ENCODE measurements at places on chromosomes 3 and 15.

DNA sequence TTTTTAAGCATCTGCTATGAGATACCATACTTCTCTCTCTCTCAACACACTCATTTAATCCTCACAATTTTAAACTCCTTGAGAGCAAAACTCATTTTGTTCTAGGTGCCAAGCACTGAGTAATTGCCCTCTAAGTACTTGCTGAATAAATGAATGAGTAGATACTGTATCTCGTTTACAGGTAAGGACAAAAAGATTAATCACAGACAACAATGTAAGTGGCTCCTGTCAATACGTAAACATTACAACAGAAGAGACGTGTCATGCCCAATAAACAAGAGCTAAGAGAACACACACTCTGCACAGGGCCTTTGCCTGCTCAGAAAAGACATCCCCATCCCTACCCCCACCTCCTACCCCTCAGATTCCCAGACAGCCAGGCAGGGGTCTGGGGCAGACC is 59.8 kb downstream of the CHSY1 start:
- no peak for DNase-seq

- DNase-seq = no peak
Observed at GRCh38 chr3:2567451-2567850, 468.8 kb downstream of the CNTN4 start.

GRCh38 chr3:156694536-156694935 is 20.1 kb downstream of the TIPARP start:
- DNase-seq = no peak

DNA sequence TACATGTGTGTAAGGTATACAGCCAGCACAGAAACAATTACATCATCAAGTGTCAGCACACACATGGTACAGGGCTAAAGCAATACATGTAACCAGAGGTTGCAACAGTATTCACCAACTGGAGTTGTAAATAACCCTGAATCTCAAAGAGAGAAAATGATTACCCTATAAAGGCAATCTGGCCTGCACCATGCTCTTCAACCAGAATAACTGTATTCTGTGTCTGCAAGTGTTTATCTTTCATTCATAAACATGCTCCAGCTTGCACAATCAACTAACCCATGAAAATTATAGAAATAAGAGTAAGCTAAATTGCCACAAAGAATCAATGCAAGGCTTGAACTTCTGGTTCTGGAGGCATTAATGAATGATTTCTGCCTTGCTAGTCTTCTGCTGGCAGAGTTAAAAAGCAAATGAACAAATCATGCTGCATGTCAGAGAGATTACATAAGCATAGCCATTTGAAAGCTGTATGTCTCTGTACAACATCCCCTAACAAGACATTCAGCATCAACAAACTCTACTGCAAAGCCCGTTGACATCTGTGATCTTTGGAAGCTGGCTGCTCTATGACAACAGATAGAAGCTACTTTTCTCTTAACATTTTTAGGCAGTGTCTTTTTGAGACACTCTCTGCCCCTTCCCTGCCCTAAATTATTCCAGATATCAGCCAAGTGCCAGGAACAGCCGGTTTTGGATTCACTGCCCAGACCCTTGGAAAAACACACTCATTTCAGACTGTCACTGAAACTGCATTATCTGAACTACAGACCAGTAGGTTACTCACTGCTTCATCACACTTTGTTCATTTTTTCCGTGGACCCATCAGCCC is 871.0 kb downstream of the OTOL1 start:
- DNase-seq = no peak

- no peak for DNase-seq
Observed at GRCh38 chr3:107884719-107885460, 205.9 kb downstream of the CD47 start.

DNA sequence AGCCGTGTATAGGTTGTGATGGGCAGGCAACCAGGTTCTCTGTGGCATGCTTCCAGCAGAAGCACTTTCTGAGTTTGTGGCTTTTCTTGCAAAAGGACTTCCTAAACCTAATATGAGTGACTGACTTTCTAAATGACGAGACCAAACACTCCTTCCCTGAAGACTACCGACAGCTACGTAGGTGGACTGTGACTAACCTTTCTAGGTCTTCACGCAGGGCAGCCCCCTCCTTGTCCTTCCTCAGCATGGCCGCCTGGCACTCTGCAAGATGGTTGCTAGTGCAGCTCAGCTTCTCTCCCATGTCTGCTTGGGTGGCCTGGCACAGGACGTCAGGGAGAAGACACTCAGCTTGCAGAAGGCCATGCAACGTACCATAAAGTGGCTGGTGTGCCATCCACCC is 20.9 kb downstream of the CXCR6 start:
- no peak for DNase-seq

DNA sequence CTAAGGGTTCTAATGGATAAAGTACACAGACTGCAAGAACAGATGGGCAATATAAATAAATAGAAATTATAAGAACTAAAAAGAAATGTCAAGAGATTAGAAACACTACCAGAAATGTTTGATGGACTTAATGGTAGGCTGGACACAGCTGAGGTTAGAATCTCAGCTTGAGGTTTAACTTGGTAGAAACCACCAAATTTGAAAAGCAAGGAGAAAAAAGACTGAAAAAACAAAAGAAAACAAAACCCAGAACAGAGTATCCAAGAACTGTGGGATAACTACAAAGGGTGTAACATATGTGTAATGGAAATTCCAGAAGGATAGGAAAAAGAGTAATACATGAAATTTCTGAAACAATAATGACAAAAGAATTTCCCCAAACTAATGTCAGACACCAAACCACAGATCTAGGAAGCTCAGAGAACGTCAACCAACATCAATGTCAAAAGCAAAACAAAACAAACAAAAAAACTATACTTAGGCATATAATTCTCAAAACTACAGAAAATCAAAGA is 35.0 kb downstream of the RFX7 start:
- DNase-seq = no peak

DNA sequence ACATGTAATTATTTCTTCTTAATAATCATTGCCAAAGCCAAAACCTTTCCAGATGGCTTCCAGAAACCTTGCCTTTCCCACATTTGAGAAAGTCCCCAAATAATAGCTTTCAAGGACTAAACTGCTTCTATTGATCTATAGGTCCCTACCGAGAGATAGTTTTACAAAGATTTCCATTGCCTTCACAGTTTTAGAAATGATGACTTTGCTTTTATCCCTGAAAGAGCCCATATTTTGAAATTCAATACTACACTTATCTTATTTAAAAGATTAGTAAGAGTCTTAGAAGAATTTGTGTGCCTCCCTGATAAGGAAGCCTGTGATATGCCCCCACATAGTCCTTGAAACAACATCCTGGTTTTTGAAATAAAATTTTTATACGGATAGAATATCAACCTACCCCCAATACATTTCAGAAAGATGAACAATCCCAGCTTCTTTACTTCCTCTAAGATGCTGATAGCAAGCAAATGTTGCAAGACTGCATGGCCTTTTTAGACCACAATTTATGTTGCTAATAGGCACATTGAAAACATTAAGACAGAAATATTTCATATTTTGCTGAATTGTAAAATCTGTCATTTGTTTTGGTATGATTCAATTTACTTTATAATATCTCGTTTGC is 146.3 kb downstream of the TMCO5A start:
- DNase-seq = no peak

- no peak for DNase-seq
Observed at GRCh38 chr15:35720019-35720418, 174.1 kb upstream of the DPH6 start.

- no peak for DNase-seq
Observed at GRCh38 chr3:123092243-123092642, 25.4 kb downstream of the PDIA5 start.
